ENCODE measurements at places on chromosomes 2 and 18.

DNA sequence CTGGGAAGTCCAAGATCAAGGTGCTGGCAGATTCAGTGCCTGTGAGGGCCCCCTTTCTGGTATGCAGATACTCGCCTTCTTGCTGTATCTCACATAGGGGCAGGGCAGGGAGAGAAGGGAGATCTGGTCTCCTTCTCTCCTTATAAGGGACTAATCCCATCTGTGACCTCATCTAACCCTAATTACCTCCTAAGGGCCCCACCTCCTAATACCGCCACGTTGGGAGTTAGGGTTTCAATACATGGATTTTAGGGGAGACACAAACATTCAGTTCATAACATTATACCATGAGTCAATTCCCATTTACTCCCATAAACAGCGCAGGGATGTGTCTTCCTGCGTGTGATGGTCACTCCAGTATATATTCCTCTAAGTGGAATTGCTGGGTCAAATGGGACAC lies 73.8 kb upstream of the TXNDC2 start:
- no peak for DNase-seq
- H3K36me3 ChIP-seq, result no peaks in the 10 kb centered on the region
- H3K4me1 ChIP-seq, result peaks cover 54% of the 10 kb centered on the region
- H3K27me3 ChIP-seq, result no peaks in the 10 kb centered on the region

GRCh38 chr2:237065071-237065377 lies 20.7 kb upstream of the COPS8 start:
- peaks cover 4% of the 10 kb centered on the region for H3K4me1 ChIP-seq
- no peaks in the 10 kb centered on the region for H3K36me3 ChIP-seq
- H3K27ac ChIP-seq, result no peak overlapping the region
- H3K27me3 ChIP-seq, result no peaks in the 10 kb centered on the region
- DNase-seq, result no peak

DNA sequence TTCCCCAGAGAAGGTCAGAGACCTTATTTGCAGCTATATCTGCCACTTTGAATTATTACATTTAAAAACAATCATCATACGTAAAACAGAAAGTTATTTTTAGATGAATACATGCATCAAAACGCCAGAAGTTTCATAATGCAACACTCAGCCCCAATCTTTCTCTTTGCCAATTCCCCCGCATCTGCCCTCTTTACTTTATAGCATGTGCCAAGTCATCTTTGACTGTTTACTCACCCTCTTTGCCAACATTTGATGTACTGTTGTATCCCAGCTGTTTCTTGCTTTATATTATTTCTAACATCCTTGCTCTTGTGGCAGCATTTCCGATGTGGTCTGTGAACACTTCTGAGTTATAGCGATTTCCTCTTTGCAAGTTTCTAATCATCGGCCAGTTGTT lies 86.2 kb downstream of the CRIM1 start:
- H3K36me3 ChIP-seq, result no peaks in the 10 kb centered on the region
- no peak overlapping the region for H3K27ac ChIP-seq
- no peaks in the 10 kb centered on the region for H3K4me1 ChIP-seq
- no peak for DNase-seq
- H3K4me3 ChIP-seq, result no peak overlapping the region

GRCh38 chr18:22469061-22469734 lies 51.5 kb upstream of the CTAGE1 start:
- H3K27ac ChIP-seq, result no peak overlapping the region
- H3K36me3 ChIP-seq, result no peaks in the 10 kb centered on the region
- no peaks in the 10 kb centered on the region for H3K4me1 ChIP-seq
- H3K27me3 ChIP-seq, result no peaks in the 10 kb centered on the region
- no peak for DNase-seq

DNA sequence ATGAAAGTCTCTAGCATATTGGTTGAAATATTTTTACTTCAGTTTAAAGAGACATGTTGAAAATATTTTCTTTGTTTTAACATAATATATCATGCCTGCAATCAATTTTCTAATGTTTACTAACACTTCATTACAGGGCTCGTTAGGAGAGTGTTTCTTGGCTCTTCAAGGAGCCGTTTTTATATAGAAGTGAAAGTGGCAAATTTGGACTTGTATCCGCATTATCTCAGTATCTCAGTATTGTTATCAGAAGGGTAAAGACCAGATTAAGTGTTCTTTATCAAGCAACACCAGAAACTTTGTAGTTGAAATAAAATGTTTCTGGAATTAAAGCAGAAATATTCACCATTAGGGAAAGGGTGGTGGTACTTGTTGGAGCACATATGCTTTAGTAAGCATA lies 97.8 kb downstream of the BABAM2 start:
- no peaks in the 10 kb centered on the region for H3K36me3 ChIP-seq
- no peaks in the 10 kb centered on the region for H3K27me3 ChIP-seq
- H3K4me3 ChIP-seq, result no peak overlapping the region
- no peak overlapping the region for H3K27ac ChIP-seq
